ENCODE measurements at places on chromosomes 4 and X.
A peak's percentile ranks its signal among the peaks of the same experiment; 100 is the strongest.

- no peak for DNase-seq
These were observed 395.5 kb upstream of the BOD1L1 start for GRCh38 chr4:14023036-14023435.

DNA sequence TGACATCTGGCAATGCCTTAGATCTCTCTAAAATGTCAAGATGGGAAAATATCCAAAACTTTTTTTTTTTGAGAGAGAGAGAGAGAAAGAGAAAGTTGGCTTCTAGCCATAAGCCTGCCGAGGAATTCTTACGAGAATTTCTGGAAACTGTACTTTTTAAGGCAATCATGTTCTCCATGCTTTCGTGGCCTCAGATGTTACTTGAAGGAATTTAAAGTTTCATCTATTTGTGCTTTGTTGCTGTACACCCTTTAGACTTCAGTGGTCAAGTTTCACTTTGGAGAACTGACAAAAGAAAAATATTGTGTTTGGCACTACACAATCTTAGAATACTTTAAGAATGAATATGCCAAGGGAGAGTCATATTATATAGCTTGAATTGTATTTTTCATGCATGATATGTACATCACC lies 53.9 kb downstream of the FAT4 start:
- no peak for DNase-seq

- DNase-seq = no peak
These were observed 23.6 kb upstream of the SMPX start for GRCh38 chrX:21781525-21781924.

GRCh38 chr4:20109391-20109790 lies 142.3 kb upstream of the SLIT2 start:
- DNase-seq = no peak

DNA sequence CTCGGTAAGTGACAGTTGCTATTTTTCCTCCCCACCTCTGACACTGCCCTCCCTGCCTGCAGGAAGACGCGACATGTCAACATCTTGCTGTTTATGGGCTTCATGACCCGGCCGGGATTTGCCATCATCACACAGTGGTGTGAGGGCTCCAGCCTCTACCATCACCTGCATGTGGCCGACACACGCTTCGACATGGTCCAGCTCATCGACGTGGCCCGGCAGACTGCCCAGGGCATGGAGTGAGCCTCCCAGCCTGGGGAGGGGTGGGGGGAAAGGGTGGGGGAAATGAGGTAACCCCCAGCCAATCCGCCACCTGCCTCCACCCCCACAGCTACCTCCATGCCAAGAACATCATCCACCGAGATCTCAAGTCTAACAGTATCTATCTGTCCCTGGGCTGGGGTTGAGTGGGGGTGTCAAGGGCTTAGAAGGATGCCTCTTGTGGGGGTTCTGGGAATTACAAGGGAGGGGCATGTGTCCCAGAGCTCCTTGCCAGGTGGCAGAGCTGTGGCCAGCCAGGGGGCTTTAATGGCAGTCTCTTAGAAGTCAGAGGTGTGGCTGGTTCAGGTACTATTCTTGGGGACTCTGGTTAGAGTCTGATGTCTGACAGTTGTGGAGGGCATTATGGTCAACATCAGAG lies 7.8 kb downstream of the ARAF start:
- peak; percentile 66 for DNase-seq

- DNase-seq = no peak
These were observed 5.9 kb downstream of the SOD3 start for GRCh38 chr4:24801136-24801855.

DNA sequence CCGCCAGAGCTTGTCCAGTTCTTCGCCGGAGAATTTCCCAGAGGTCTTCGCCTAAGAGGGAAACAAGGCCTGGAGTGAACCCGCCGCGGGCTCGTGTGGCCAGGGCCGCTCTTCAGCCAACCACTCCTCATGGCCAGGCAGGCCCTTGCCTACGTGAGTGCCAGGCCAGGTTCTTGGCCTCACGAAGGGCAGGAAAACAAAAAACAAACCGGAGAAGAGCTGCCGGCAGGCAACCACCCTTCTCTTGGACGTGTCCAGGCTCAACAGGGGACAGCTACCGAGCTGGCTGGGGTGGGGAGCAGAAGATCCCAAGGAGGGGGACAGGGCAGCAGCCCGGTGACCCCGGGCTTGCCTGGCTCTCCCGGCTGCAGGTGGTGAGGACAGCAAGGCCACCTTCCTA lies 13.3 kb downstream of the LRPAP1 start:
- DNase-seq = no peak

DNA sequence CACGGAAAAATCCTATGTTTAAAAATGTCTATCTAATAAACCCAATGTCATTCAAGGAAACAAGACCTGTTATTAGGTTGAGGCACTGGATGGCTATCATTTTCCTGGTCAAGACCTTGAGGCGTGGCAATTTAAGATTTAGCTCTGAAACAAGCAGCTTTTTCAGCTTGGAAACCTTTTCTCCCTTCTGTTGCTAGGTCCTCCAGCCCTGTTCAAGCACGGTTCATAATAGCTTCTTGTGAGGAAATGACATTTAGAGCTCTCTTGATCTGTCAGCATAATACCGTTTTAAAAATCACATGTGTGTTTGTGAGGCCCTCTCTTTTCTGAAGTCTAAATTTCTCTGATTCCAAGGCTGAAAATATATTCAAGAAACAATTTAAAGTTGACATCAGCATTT lies 133.6 kb upstream of the GRPR start:
- DNase-seq = no peak

GRCh38 chrX:24566240-24566639 lies 80.9 kb downstream of the PCYT1B start:
- no peak for DNase-seq

DNA sequence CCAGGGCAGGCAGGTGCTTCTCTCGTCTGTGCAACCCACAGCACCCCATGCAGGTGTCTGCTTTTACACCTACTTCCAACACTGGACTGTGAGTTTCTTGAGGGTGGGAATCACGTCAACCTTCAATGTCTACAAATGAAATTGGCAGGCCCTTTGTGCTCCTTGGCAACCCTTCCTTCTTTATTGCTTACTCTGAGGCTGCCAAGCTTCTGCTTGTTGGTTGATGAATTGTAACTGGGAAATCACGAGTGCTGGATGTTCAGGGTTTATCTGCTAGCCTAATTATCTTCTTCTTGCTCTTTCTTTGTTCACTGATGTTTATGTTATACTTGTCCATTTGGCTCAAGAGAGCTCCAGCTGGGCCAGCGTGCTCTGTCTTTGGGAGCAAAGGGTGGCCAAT lies 2.5 kb upstream of the DGAT2L6 start:
- no peak for DNase-seq

- DNase-seq = no peak
These were observed 122.5 kb upstream of the IL15 start for GRCh38 chr4:141513866-141514265.

GRCh38 chrX:68299898-68300297 lies 133.4 kb downstream of the OPHN1 start:
- DNase-seq = no peak

GRCh38 chr4:144627663-144628076 lies 18.3 kb upstream of the HHIP start:
- DNase-seq = no peak

DNA sequence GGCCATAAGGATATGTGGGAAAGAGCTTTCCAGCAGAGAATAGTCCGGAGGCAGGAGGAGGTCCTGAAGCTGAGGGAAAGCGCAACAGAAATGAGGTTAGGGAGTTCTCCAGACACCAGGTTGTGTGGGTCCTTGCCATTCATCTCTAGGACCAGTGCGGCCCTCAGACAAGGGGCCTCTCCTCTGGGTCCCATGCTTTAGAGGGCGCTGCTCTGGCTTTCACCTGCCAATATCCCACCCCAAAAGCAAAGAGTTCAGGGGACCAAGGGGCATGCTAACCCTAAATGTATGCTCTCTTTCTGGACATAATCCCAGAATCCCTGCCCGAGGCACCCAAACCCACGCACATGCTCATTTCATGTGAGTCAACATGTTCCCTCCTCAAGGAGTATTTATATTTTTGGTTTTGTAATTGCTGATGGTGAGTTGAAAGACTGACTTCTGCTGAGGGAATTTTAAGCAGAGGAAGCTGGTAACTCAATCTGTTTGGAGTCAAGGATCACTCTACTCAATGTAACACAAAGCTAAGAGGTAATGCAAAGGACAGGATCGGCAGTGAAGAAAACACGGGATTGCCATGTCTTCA lies 14.8 kb downstream of the RPL34 start:
- no peak for DNase-seq

DNA sequence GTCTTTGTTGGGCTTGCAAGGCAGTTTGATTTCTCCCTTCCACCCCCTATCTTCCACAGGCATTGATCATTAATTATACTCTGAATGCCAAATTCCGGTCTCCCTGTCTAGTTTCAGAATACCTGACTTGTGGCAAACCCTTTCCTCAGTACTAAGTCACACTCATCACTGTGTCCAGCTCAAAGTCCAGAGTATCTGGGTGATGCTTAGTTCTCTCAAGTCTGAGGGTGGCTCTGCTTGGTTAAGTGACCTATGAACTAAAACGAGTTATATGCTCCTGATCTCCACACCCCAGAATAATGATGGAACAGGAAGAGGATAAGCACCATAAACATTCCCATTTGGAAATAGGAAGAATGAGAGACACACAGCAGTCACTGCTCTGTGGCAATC lies 6.5 kb downstream of the SMIM9 start:
- no peak for DNase-seq

DNA sequence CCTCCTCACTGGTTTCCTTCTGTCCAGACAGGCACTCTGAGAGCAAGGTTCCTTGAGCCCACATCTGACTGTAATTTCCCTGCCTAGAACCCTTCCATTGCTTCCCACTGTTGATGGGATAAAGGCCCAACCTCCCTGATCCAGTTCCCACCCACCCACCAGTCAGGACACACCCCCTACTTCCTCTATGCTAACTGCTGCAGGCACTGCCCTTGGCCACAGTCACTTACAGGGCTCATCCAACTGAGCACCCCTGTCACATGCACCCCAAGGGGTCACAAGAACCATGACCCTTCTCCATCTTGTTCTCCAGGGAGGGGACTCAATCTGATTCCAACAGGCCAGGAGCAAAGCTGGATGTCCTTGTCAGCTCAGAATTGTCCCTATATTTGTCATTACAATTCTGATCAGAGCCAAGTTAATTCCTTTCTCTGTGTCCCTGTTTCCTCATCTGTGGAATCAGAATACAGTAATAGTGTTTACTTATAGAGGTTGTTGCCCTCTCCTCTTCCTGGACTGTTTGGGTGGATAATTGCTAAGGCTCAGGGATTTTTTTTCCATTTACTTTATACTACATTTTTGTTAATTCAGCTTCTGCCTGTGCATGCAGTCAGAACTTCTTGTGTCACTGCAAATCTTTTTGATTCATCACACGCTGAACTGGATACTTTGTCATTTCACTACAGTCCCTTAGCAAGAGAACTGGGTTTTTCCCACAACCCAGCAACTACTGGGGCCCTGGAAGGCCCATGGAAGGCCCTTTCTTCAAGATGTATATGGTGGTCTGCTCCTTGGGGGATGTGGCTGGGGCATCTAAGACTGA lies 105.6 kb upstream of the MAMLD1 start:
- no peak for DNase-seq

DNA sequence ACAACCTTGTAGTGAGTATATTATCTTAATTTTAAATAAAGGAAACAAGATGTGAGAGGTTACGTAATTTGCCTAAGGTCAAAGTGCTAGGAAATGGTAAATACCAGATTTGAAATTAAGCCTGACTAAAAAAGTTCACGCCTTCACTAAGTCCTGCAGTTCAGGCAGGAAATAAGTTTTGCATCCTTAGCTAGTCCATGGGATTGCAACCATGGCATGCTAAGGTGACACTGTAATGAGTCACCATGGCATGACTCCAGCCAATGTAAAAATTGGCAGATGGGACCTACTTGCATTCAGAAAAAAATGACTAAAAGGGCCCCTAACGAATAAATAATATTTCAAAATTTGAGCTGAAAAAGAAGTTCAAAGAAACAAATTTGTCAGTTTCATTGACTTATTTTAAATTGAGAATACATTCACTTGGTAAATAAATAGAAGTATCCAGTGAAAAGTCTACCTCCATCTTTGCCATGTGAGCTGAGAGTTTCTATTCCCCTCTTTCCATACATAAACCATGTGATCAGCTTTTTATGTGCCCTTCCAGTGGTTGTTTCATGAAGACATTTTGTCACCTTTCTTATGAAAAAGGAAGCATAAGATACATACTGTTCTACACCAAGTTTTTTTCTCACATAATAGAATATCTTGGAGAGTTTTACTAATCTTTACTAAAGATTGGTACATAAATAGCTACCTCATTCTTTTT lies 72.4 kb downstream of the ANKRD50 start:
- no peak for DNase-seq

GRCh38 chr4:126924237-126924636 lies 708.5 kb upstream of the INTU start:
- no peak for DNase-seq

DNA sequence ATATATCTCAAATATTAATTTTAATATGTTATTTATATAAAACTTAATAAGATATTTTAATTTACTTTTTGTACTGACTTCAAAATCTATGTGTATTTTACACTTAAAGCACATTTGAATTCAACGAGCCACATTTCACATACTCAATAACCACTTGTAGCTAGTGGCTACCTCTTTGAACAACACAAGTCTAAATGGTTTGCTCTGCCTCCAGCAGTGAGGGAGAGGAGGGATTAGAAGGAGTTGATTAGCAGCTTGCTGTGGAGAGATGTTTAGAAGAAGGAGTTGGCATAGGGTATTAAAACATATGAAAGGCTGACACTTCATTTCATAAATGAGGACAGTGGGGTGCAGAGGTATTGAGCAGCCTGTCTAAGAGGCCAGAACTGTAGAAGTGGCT lies 124.0 kb downstream of the ARHGAP24 start:
- DNase-seq = no peak

DNA sequence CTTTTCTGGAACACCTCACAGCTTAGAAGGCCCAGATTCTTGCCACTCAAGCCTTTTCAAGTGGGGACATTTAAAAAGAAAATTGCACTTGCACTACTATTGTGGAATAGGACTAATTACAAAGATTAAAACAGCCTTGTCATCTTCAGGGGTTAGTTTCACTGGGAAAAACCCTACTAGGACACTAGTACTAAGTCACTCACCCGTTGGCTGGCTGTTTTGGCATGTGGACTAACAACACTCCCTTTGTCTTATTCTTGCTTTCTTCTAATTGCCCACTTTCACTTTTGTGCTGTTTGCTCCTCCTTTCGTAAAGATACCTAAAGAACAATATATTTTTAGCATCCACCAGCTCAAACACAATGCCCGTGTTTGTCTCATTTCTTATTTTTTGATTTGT lies 200.9 kb upstream of the MID1 start:
- DNase-seq = no peak
